CD8-positive, alpha-beta T cell (primary cell): ENCODE measurements at places on chromosomes 16 and 17.

DNA sequence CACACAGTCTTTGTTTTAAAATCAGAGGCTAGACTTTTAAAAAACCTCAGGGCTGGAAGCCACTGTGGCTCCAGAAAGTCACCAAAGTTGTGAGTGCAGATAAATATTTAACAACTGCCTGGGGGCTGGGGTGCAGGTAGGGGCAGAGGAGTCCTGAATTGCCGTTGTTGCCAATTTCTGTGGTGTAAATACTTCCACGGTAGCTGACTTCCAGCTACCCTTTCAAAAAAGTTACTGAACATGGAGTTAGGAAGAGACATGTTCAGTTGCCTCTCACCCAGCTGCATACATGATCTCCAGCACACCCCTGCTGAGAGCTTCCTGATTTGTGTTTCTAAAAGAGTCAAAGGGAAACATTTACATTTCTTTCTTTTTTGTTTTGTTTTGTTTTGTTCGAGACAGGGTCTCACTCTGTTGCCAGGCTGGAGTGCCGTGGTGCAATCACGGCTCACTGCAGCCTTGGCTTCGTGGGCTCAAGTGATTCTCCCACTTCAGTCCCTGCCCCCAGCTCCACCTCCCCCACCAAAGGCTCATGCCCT lies 58.7 kb downstream of the PLXDC1 start:
- DNase-seq, result peak; percentile 60

DNA sequence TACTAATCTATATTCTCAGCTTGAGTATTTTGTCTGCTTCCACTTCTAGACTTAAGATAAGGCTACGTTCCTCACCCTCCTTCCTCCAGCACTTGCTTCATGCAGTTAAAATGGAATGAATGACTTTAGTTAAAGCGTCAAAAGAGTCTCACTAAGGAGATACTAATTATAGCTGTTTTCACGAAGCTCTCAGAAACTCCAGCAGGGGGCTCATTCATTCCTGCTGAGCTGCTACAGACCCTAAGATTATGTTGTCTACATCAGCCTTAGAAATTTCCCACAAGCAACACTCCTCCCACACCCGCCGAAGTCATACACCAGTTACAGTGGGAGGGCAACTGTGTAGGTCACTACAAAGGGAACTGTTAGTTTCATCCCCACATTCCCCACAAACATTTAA lies 57.0 kb upstream of the KIFC3 start:
- DNase-seq, result no peak

GRCh38 chr16:71242036-71242435 lies 11.5 kb upstream of the HYDIN start:
- no peak for DNase-seq

- no peak for DNase-seq
Measured at GRCh38 chr16:55453909-55454308, 25.1 kb upstream of the MMP2 start.

GRCh38 chr17:51500454-51500853 lies 240.1 kb downstream of the UTP18 start:
- no peak for DNase-seq

GRCh38 chr16:67277999-67278772 lies 1.1 kb upstream of the PLEKHG4 start:
- no peak for DNase-seq

GRCh38 chr17:48601539-48602425 lies 3.0 kb downstream of the HOXB6 start:
- DNase-seq, result no peak

DNA sequence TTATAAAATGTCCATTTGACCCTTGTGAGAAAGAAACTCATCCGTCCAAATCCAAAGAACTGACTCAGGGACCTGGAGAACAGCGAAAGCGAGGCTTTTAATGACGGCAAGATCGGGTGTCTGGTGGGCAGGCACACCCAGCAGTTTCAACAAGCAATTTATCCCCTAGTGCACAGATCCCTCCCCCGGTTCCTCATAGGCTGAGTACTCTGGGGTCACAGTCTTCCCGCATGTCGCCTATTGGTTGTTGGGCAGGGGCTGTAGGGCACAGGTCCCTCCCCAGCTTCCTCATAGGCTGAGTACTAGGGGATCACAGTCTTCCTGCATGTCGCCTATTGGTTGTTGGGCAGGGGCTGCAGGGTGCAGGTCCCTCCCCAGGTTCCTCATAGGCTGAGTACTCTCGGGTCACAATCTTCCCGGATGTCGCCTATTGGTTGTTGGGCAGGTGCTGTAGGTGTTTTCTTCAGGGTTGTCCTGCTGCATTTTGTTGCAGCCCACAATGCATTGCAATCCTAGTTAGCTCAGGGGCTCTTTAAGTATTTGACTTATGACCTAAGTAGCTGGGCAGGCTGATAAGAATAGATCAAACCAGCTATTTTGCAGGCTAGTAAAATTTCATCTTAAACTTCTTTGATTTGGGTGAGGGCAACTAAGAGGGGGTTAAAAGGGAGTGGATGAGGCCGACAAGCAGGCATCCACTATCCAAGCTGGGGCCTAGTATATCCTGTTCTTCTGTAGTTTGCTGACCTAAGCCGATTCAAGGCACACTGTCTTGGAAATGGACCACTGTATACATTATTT lies 3.6 kb upstream of the UTS2R start:
- DNase-seq, result no peak

DNA sequence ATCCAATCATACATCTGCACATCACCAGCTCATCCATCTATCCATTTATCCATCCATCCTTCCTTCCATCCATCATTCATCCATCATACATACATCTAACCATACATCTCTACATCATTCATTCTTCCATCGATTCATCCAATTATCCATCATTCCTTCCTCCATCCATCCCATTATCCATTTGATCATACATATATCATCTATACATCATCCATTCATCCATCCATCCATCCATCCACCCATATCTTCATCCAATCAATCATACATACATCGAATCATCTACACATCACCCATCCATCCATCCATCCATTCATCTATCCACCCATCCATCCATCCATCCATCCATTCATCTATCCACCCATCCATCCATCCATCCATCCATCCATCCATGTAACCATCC lies 29.3 kb upstream of the STH start:
- no peak for DNase-seq

GRCh38 chr17:71759422-71760060 lies 361.3 kb upstream of the SOX9 start:
- no peak for DNase-seq

- DNase-seq, result no peak
Measured at GRCh38 chr17:67509390-67510287, 132.6 kb downstream of the PITPNC1 start.

GRCh38 chr17:78345791-78346494 lies 13.9 kb downstream of the SOCS3 start:
- no peak for DNase-seq
